Inflammatory macrophage treated with lipopolysaccharide for 1 hour (primary cell): ENCODE measurements at places on chromosomes 13 and 19.

- no peak for DNase-seq
Measured at GRCh38 chr13:83344518-83344917, 537.8 kb downstream of the SLITRK1 start.

DNA sequence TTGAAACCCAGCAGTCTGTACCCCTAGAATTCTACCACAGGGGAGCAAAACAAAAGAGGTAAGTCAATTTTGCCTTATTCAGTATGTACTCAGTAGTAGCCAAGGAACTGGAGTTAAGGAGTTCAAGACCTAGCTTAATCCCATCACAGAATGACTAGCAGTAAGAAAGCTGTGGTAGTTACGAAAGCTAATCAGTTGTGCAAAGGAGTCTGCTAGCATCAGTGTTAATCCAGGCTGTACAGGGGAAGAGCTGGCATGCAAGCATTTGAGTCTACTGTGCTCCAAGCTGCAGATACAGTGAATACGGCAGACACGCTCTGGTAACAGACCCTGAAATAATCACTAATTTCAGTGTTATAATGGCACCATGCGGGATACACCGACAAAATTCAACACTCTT lies 4.7 kb downstream of the DNMT1 start:
- DNase-seq, result no peak

DNA sequence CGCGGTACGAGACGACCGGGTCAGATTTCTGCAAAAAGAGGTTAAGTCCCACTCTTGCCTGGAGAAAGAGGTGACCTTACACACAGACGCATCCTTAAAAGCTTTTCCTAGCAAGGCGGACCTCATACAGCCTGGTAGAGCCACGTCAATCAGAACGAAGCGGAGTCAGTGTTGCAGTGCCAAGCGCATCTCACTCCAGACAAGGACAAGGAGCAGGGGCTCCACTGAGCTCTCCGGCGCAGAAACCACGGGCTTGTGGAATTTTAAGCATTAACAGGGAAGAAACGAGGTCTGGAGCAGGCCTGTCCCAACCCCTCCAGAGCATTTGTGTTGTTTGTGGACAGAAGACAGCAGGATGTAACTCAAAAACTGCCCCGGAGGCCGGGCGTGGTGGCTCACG lies 7.1 kb downstream of the EEF2 start:
- DNase-seq, result no peak

GRCh38 chr13:30724778-30725177 lies 10.6 kb upstream of the ALOX5AP start:
- DNase-seq, result no peak

GRCh38 chr13:41645331-41645730 lies 188.0 kb downstream of the RGCC start:
- DNase-seq, result peak; percentile 94

GRCh38 chr13:113045251-113046127 lies 60.1 kb upstream of the F7 start:
- no peak for DNase-seq

DNA sequence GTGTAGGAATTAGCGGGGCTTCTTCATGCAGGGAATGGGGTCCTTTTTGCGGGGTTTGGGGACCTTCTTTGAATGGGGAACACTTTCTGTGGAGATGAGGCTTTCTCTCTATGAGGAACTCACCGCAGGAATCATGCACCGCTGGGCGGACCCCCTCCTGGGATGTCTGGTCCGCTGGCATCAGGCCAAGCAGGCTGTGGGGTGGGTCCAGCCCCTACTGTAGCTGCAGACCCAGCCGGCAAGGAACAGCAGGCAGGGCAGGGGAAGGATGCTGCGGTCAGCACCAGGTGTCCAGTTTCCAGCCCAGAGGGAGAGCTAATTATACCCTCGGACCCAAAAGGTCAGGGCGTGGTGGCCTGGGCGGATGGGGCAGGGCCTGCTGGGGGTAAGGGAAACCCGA lies 1.8 kb downstream of the MYBPC2 start:
- no peak for DNase-seq

DNA sequence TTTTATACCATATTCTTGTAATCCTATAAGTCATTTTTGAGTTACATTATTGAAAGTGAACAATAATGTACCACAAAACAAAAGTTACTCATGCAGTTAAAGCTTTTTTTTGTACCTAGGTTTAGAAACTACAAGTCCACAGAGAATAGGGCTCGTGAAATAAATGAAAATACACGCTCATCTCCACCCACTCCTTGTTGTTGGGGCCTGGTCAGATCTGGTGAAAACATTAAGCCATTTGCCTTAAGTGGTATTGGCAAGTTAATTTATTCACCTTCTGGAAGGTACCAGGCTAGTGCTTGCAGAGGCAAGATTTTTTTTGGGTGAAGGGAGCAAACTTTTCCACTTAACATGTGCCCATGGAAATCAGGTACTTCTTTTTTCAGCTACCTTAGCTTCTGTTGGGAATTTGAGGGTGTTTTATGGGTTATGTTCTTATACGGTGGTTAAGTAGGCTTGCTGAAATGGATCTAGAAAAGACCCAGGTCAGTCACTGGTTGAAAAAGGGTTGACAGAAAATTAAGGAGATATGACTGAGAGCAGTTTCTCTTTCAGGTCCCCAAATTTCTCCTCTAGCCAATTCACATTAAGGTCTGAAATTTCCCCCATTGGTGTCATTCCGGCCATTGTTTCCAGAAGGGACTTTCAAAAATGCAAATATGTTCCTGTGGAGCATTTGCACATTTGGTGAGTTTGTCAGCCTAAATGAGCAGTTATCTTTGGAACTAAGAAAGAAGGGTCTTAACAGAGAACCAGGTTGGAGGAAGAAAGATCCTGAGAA lies 143.3 kb downstream of the KCNRG start:
- no peak for DNase-seq

DNA sequence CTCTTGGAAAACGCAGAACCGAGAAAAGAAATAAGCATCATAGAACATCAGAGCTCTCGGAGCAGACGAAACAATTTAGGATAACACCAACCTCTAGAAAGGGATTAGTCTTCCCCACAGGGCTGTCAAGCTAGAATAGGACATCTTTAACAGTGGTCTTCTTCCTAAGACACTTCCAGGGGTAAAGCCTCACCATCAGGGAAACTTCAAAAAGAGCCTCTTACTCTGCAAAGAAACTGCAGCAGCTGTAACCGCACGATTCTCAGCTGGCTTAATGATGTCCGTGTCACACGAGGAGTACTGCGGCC lies 642 bp downstream of the ZNF571 start:
- no peak for DNase-seq

GRCh38 chr19:40280608-40281221 lies 4.4 kb downstream of the AKT2 start:
- DNase-seq, result no peak

DNA sequence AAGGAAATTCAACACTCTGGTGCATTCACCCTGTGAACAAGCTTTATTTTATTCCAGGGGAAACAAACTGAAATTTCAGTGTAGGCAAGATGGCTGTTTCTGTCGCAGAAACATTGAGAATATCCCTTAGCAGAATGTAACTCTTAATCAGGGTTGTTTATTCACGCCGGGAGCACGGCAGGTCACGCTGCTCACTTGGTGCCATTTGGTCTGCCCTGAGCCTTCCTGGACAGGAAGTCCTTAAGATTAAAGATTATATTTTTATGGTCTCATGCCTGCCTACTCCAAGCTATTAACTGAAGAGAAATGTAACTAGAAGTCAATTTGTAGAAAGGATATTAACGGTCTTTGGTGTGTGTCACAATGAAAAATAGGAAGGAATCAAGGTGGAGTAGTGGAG lies 185.3 kb upstream of the ARGLU1 start:
- DNase-seq, result no peak

DNA sequence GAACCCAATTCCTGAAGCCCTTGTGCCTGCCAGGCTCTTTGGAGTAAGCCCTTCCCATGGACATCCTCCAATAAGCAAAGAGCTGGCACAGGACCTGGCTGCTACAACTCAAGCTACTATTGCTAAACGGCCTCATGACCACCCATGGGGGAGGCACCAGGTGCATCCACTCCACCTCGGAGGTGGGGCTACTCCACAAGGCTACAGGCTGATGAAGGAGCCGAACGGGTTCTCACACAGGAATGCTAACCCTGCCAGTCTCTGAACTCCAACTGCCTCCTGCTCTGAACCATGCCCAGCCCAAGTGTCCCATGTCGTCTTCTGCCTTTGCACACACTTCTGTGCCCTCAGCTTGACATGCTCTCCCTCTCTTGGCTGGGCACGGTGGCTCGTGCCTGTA lies 10.0 kb downstream of the SYMPK start:
- no peak for DNase-seq

GRCh38 chr19:31110336-31110735 lies 238.9 kb downstream of the TSHZ3 start:
- no peak for DNase-seq

- no peak for DNase-seq
Measured at GRCh38 chr13:74191410-74191809, 57.2 kb upstream of the KLF12 start.

GRCh38 chr19:12841094-12841493 lies 2.8 kb downstream of the MAST1 start:
- DNase-seq, result no peak

GRCh38 chr13:101090287-101090686 lies 326.0 kb downstream of the NALCN start:
- no peak for DNase-seq
